ENCODE measurements at places on chromosomes 5 and 9.
A peak's percentile ranks its signal among the peaks of the same experiment; 100 is the strongest.

GRCh38 chr5:174229514-174230370 is 184.2 kb downstream of the NSG2 start:
- no peak for DNase-seq

DNA sequence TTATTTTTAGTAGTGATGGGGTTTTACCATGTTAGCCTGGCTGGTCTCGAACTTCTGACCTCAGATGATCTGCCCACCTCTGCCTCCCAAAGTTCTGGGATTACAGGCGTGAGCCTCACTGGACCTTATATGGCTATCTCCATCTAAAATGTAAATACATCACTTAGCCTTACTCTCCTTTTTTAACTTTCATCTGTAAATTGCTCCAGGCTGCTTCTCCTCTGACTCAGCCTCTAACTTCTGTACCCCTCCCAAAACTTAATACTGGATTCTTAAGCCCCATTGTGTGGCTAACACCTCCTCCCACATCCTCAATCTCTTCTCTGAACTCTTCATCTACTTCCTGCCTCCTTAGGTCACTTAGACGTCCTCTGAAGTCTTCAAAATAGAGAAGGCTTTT is 4.0 kb downstream of the SNX30 start:
- DNase-seq: peak; percentile 7

DNA sequence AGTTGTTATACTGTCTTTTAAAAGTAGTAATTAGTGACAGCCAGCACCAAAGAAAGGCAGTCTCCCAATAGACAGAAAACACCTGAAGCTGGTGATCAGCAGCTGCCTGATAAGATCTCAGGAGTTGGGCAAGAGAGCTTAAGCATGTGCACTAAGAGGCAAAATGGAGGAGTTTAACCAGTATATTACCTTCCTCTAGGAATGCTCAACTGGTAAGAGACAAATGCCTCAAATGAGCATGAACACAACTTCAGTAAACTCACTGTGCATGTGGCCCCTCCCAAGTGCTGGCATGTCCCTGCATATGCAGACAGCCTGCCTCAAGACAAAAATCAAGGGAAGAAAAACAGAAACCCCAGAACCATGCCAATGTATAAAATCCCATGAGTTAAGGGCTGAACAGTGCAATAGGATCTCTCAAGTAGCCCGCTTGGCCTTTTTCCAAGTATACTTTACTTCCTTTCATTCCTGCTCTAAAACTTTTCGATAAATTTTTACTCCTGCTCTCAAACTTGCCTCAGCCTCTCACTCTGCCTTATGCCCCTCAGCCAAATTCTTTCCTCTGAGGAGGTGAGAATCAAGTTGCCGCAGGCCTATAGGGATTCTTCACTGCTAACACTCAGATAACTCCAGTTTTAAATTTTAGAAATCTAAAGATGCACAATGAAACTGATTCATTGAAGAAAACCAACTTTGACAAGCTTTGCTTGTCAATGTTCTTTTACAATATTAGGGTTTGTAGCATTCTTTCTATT is 724.8 kb upstream of the RIOK2 start:
- no peak for DNase-seq

DNA sequence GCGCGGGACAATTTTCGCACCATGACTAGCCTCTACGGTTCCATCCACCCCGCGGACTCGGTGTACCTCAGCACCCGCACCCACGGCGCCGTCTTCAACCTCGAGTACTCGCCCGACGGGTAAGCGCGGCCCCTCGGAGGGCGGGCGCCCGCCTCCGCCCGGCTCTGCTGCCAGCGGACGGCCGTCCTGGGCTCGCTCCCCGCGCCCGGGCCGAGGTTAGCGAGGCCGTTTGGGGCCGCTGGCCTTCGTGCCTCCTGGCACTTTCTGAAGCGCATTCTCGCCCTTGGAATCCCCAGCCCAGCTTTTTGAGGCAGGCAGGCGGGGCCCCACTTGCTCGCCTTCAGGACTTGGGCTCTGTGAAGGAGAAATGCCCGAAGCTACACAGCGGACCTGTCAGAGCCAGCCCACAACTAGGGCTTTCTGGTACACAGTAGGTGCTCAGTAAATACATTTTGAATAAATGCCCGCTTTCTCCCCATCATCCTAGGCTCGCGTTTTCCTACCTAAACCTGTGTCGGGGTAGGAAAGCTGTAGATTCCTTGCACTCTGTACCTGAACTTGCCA is 772 bp downstream of the DCAF10 start:
- DNase-seq: no peak

- no peak for DNase-seq
These were observed 156.6 kb downstream of the MPDZ start for GRCh38 chr9:13122756-13123369.

DNA sequence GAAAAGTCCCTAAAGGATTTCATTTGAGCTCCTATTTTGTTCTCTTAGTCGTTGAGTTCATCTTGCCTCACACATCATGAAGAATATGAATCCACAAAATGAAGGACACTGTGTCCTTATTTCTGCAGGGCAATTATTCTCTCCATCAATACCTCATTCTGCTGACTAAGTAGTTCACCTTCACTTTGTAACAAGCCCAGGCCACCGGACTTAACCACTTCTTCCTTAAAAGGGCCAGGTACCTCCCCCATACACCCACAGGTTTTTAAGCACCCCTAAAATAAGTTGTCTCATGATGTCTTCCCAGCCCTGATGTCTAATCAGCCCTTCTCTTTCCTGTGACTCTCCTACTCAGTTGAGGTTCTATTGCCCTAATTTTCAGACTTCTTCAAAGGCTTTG is 67.1 kb upstream of the PLPP6 start:
- DNase-seq: no peak
